Stimulated activated naive CD4-positive, alpha-beta T cell (primary cell): ENCODE measurements at places on chromosomes 2 and 18.

- no peak for DNase-seq
These were observed 126.2 kb downstream of the EHBP1 start for GRCh38 chr2:62831729-62832128.

DNA sequence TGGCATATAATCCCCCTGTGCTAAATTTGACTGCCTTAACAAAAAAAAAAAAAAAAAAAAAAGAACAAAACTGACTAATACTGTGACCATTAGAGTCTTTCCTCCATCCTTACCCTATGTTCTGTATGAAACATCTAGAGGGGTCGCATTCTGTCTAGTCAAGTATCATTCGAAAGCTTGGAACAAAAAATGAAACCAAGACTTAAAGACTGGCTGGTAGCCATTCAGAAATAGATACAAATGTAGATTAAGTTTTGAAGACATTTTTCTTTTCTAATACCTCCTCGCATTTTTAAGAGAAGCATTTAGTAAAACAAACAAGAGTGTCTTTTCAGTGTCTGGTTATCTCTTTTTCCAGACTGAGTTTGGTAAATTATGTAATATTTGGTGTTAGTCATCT is 66.7 kb downstream of the SPATS2L start:
- no peak for DNase-seq

DNA sequence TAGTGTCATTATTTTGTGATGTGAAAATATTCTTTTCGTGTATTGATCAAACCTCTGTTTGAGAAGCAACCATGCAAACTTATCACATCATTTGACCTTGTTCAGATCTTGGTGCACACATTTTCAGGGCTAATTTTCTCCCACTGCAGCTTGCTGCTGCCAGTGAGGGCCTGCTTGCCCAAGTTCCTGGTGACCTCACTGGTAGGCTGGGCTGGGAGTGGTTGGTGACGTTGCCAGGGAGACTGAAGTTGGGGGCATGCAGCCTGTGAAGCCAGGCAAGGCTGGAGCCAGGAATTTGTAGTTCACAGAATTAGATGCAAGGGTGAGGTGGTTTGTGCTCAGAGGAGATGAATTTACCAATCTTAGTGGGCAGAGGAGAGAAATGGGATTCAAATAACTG is 38.5 kb downstream of the PARD3B start:
- no peak for DNase-seq

DNA sequence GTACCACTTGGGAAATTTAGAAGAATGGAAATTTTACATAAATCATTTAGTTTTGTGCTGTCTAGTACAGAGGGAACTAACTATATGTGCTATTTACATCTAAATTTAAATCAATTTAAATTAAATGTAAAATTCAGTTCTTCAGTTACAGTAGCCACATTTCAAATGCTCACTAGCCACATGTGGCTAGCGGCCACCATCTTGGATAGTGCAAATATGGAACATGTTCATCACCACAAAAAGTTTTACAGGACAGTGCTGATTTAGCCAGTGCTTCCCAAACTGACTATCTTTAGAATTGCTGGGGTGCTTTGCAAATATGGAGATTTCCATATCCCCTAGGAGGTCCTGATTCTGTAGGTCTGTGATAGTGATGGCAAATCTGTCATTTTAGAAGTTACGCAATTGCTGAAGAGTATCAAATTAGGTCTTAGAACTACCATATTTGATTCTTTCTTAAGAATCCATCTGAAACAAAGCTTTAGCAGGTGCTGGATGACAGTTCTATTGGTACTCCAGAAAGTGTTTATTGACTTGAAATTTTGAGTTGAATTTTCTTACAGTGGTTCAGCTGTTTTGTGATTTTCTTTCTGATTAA is 12.8 kb downstream of the EHBP1 start:
- no peak for DNase-seq

GRCh38 chr18:78859686-78860085 is 119.9 kb upstream of the SALL3 start:
- no peak for DNase-seq

DNA sequence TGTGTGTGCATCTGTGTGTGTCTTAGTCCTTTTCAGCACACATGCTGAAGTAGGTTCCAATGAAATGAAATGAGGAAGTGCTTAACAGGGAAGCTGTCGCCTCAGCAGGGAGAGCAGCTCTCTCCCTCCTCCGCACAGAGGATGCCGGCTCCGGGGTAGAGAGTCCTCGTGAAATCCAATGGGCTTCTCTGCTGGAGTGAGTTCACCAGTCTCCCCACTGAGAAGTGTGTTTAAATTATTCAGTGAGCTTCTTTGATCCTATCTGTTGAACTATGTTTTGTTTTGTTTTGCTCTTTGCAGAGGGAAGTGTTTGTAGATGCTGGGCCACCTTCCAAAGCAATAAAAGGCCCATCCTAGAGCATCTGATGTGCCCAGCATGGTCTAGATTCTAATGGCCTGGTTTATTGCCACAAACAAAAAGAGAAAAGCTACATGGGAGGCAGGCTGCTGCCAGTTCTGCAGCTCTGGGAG is 6.7 kb downstream of the PPP1R7 start:
- DNase-seq, result no peak

DNA sequence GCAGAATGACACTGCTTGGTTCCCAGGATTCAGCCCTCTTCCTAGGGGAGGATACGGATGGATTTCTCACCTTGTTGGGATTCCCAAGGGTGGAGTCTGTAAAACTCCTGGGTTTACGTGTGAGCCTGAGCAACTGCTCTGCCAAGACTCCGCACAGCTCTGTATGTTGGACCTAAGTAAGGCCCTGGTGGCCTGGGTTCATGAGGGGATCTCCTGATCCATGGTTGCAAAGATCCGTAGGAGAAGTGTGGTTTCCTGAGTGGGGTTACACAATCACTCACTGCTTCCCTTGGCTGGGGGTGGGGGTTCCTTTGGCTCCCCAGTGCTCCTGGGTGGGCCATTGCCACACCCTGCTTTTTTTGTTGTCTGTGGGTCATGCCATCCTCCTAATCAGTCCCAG is 37.7 kb downstream of the ANKRD12 start:
- no peak for DNase-seq

GRCh38 chr2:217976301-217976700 is 26.5 kb downstream of the TNS1 start:
- no peak for DNase-seq

GRCh38 chr18:45957100-45957499 is 10.0 kb downstream of the EPG5 start:
- no peak for DNase-seq

- DNase-seq, result no peak
These were observed 824.3 kb upstream of the ZEB2 start for GRCh38 chr2:145344076-145344724.

DNA sequence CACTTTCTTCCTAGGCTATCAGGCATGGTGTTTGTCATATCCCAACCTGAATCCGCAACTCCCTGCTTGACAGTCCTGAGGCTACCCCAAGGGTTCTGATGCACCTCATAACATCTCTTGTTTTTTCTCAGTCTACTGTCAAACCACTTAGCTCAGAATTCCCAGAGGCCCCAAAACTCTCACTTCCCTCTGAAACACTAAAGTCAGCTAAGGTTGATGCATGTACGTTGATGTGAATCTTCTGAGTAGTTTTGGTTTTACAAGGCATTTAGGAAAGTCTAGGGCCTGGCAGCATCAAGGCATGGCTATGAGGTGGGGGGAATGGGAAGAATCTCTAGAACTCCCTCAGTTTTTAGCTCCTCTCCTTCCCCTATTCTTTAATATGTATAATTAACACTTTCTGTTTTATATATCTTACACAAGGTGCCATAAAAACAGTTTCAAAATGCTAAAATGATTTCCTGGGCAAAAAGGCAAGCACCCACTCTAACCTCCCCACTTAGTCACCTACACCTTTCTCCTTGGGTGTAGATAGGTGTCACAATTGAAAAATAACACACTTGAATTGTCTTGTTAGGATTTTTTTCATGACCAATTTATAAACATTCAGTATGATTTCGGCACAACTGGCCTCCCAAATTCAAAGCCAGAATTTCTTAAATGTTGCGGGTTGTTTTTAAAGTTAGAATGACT is 71.4 kb upstream of the TANK start:
- DNase-seq, result no peak

DNA sequence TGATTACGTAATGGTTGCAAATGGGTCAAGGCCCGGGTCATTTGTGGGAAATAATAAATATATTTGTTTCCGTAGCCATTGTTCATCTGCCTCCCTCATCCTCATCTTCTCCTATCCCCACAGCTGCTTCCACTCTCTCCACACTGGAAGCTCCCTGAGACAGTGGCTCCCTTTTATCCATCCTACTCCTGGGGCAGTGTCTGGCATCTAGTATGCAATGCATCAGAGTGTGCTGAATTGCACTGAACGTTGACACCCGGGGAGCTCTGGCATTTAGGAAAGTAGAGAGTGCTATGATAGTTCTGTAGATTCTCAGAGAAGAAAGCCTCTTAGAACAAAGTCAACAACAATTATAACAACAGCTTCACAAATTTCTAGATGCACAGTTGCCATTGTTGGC is 45.5 kb upstream of the NAB1 start:
- no peak for DNase-seq

GRCh38 chr2:241911551-241911950 is 42.0 kb downstream of the RTP5 start:
- DNase-seq, result no peak

GRCh38 chr18:6648581-6648980 is 80.9 kb upstream of the ARHGAP28 start:
- no peak for DNase-seq

- no peak for DNase-seq
These were observed 59.5 kb downstream of the TMEM131 start for GRCh38 chr2:97936199-97936598.

DNA sequence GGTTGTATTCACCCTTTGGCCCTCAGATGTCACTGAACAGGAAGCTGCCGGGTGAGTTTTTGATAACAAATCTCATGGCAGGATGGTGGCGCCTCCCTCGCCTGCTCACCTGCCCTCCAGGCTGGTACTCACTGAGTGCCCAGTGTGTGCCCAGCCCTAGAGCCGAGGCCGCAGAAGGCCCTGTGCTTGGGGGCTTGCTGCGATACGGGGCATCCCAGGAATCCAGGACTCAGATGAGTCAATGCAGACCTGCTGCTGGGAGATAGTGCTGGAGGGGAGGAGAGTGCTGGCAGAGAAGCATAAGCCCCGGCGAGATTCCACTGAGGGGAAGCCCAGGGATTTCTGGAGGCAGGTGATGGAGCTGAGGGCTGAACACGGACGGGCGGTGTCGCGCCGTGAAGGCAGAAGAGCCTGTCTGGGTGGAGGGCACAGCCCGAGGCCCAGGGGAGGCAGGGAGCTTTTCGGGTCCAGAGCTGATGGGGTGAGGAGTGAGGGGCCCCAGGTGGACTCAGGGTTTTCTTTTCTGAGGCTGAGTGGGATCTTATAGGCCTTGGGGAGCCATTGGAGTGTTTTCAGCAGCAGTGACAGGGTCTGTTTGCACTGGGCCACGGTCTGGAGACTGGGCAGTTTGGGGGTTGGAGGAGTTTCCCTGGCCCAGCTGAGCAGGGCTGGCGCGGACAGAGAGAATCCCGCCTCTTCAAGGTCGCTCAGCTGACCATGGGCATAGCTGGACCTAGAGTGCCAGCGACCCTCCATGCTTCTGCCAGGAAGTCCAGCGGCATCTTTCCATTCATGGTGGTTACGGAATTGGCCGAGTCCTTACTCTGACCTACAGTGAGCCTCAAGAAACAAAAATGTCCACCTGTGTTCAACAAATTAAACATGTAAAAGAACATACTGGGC is 35.5 kb downstream of the LDLRAD4 start:
- DNase-seq, result no peak

DNA sequence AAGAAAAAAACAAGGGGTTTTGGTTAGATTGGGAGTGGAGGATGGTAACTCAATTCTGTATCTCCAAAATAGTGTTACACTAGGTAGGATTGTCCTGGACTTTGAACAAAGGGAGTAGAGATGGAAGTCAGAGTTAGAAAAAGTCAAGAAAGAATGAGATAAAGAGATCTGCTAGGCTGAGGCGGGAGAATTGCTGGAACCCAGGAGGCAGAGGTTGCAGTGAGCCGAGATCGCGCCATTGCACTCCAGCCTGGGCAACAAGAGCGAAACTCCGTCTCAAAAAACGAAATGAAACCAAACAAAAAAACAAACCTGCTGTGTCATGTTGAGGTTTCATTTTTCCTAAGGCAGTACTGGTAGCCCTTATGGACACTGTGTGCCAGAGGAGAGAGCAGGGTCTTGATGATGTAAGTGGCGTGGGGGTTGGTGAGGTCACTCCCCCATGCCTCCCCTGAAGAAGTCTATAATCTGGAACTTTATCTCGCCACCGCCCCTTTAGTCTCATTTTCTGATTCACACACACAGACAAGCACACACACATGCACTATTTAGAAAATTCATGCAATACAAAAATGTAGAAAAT is 10.5 kb downstream of the DRC1 start:
- DNase-seq, result no peak

GRCh38 chr18:384897-385296 is 115.6 kb downstream of the COLEC12 start:
- DNase-seq, result no peak

DNA sequence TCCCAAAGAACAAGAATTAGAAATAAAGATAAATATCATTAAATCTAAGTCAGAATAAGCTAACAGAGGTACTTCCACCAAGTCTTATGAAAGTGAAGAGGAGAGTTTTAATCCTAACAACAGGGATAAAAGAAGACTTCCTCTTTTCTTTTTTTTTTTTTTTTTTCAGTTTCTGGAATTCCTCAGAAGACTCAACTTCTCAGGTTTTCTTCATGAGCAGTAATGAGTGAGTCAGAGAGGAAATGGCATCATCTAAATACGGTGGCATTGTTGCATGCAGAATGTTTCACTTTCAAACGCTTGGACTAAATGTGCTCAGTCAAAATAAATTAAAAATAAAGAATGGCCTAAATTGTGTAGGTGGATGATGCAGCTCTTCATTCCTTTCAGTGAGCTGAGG is 45.6 kb upstream of the ARHGAP15 start:
- DNase-seq, result no peak

GRCh38 chr18:37383036-37383785 is 182.4 kb downstream of the CELF4 start:
- no peak for DNase-seq

DNA sequence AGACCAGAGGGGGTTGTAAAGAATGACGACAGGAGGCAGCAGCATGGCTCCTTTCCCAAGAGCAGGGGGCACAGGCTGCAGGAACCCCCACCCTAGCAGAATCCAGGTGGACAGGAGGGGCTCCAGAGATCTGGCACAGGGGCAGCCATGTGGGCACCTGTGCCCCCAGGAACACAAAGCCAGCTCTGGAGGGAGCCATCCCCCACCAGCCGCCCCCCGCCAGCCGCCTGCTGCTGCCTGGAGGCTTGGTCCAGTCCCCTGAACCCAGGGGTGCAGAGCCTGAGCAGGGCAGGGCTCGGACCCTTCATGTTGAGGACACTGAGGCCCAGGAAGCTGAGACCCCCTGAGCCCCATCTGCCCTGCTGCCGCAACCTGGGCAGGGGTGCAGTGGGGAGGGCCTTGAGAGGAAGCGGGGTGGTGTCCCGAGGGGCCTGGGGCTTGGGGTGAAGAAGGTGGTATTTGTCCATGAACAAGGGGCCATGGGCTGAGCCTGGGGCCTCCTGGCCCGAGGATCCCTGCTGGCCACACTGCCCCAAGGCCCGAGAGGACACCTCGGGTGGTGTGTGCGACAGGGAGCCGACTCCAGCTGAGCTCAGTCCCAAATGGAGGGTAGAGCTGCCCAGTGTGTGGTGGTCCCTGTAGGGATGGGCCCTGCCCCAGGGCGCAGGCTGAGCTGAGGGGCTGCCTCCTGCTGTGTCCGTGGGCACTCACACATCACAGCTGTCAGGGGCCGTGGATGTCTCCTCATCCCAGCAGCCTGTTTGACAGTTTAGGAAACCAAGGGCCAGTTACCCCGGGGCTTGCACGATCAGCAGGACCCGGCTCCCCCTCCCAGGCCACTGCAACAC is 39.8 kb upstream of the SNED1 start:
- no peak for DNase-seq
